Smooth muscle cell of the brain vasculature (primary cell): ENCODE measurements at places on chromosomes 2 and 18.

- no peak for DNase-seq
Measured at GRCh38 chr2:33425161-33425560, 51.3 kb upstream of the RASGRP3 start.

DNA sequence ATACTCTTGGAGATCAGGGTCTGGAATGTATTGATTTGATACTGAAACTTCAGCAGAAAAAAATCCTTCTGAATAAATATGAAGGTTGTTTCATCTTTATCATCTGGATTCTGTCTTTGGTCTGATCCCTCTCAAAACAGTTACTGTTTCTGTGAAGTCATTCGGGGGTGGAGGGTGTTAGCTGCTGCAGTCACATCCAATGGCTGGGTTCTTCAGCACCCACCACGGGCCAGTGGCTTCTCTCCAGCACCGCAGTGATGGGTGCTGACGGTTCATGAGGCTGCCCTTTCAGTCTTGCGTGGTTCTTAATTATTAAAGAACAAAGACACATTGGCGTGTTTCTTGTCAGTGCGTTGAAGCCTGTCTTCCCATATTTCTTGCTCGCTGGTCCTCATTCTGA, 148.0 kb downstream of the LDLRAD4 start:
- no peak for DNase-seq

DNA sequence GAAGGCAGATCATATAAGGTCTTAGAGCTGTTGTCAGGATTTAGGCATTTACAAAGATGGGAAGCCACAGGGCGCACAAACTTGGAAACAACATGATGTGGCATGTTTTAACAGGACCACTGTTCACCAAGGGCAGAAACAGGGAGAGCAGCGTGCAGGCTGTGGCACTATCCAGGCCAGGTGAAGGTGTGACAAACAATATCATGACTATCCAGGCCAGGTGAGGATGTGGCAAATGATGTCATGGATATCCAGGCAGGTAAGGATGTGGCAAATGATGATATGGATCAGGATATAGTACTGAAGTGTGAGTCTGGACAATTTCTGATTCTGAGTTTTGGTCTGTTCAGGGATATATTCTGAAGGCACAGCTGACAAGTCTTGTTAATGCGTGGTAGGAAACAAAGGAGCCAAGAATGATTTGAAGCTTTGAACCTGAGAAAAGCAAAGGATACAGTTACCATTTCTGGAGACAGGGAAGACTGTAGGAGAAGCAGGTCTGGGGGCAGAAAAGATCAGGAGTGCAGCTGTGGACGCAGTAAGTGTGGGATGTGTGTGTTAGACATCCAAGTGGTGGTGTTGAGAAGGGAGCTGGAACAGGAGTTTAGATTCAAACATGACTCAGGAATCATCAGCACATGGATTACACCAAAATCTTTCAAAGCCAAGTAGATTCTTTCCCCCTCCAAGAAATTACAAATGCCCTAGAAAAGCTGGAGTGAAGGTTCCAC, 205.9 kb downstream of the TMEM163 start:
- DNase-seq = no peak

- DNase-seq = no peak
Measured at GRCh38 chr2:224881846-224882245, 160.4 kb downstream of the DOCK10 start.

- no peak for DNase-seq
Measured at GRCh38 chr2:239376942-239377531, 23.8 kb downstream of the HDAC4 start.

GRCh38 chr2:38540580-38541286, 62.0 kb downstream of the HNRNPLL start:
- no peak for DNase-seq

- DNase-seq = no peak
Measured at GRCh38 chr18:70279470-70279869, 9.4 kb upstream of the SOCS6 start.

DNA sequence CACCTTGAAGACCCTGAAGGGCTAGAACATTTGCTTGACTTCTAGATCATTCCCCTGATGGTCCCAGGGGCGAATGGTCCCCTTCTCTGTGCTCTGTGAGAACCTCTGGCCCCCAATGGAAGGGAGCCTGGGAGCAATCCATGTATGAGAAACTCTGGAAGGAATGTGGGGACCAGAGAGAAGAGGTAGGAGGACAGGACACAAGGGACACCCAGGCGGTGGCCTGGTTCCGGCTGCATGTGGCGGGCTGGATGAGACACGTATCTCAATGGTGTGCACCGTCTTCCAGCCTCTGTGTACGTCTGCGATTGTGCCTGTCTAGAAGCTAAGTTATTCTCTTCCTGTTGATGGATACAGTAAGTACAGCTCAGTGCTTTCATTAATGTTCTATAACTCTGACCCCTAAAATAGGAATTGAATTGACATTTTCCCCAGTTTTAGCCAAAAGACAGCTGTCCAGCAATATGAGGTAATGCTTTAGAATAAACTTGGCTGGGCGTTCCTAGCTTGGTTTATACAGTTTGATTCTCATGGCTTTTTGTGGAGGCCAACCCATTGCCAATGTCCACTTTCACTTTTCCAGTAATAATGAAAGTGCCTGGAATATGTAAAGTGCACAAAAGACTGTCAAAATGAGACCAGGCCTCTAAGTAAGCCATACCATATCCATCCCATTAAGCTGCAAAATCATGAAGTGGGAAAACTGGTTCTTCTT, 30.1 kb upstream of the COPS8 start:
- DNase-seq = no peak

DNA sequence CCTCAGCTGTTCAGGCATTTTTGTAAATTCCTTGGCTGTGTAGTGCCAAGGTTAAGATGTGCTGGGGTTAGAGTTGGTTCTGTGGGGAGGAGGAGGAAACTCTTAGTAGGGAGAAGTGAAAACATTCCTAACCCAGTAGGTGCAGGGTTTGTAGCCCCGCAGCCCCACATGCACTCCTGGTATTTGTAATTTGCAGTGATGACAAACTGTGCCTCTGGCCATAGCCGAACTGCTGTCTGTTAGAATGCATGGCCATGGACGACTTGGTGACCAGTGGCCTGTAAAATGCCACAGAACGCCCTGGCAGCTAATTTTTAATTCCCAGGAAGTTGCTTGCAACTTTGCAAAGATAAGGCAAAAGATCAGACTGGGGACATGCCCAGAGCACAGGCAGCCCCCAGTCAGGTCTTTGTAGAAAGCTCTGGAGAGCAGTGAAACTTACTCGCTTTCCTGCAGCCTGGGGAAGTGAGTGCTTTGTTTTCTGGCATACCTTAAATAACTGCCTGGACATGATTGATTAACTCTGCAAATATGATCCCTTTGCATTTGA, 38.4 kb downstream of the LYPD6B start:
- no peak for DNase-seq

DNA sequence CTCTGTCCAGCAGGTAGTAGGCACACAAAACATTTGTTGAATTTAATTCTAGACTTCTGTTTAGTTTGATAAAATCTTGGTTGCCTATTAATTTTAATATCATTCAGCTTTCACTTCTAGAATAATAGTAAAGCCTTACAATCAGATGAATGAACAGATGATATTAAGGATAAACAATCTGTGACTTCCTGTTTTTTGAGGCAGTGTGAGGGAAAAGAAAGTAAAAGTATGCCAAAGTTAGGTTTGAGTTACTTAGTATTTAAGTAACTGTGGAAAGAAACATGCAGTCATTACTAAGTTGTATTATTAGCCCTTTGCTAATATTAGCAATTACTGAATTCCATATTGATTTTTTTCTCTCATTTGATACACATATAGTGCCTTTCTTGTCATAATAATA, 31.5 kb downstream of the EPB41L5 start:
- DNase-seq = no peak

GRCh38 chr2:203797276-203797675, 70.3 kb upstream of the CTLA4 start:
- no peak for DNase-seq

DNA sequence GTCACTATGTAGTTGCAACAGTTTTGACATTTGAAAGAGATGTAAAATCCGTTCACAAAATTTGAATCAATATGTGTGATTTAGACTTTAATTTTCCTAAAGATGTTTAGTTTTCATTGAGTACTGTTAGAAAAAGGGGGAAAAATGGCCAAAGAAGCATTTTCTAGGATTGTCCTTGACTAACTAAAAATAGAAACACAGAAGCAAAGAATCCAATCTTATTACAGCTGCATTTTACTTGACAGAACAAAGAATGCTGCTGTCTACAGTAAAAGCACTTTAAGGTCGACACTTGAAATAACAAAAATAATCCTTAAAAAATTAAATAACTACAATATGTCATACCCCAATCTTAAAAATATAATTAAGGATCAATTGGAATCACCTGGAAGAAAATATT, 48.9 kb downstream of the FRZB start:
- DNase-seq = no peak

GRCh38 chr2:190180313-190181122, 118.0 kb upstream of the MSTN start:
- no peak for DNase-seq

GRCh38 chr2:153388246-153388645, 90.3 kb downstream of the RPRM start:
- DNase-seq = no peak

GRCh38 chr2:117679952-117680351, 134.5 kb upstream of the DDX18 start:
- DNase-seq = no peak

- DNase-seq = no peak
Measured at GRCh38 chr18:7572822-7573221, 5.7 kb downstream of the PTPRM start.

GRCh38 chr2:178514664-178515063, 34.4 kb downstream of the PLEKHA3 start:
- DNase-seq = no peak

DNA sequence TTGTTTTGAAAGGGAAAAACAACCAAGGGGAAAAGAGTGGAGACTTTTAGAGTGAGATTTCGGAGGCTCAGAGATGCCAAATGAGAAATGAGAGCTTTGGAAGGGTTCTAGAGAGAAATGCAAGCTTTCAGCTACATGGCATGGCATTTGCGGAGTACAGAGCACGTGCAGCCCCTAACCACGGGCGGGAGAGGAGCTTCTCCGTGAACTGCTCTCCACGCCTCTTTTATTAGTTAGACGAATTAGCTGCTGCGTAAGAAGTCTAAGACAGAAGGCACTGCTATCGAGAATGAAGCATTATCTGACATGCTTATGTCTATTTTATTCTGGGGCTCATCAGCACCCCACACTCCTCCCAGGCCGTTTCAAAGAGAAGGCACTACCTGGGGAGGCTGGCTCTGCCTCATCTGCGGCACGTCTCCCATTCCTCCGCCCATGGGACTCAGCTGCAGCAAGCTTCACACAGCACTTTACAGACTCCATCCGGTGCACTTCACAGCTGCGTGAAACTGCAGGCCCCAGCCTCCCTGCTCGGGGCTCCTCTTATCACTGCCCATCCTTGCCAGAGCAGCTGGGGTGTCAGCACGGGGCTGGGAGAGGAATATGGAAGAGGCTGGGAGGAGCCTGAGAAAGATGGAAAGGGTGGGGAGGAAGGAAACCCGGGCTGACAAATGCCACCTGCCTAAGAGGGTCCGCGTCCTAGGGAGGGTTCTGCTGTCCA, 207.3 kb upstream of the APCDD1 start:
- no peak for DNase-seq

DNA sequence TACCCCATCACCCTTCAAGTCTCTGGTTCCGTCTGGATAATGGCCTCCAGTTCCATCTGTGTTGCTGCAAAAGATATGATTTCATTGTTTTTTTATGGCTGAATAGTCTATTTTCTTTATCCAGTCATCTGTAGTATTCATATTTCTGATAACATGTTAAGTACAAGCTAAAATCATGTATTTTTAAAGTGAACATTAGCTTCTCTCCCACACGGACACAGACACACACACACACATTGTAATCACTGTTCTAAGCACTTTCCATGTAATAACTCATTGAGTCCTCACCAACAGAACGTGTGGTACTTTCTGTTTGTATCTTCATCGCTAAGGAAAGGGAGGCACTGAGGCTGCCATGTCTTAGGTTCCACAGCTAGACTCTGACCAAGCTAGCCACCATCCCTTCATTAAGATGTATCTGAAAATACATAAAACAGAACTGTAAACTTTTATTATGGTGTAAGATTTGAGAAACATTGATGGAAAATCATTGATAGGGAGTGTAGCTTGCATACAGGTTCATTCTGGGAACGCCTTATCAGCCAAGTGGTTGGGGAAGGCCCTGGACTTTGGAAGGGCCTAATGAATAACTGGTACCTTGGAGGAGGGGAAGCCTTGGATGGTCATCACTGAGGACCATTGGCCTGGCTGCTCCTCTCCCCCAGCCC, 8.1 kb downstream of the NCK2 start:
- no peak for DNase-seq

GRCh38 chr18:37139876-37140275, 310.9 kb downstream of the KIAA1328 start:
- DNase-seq = no peak

DNA sequence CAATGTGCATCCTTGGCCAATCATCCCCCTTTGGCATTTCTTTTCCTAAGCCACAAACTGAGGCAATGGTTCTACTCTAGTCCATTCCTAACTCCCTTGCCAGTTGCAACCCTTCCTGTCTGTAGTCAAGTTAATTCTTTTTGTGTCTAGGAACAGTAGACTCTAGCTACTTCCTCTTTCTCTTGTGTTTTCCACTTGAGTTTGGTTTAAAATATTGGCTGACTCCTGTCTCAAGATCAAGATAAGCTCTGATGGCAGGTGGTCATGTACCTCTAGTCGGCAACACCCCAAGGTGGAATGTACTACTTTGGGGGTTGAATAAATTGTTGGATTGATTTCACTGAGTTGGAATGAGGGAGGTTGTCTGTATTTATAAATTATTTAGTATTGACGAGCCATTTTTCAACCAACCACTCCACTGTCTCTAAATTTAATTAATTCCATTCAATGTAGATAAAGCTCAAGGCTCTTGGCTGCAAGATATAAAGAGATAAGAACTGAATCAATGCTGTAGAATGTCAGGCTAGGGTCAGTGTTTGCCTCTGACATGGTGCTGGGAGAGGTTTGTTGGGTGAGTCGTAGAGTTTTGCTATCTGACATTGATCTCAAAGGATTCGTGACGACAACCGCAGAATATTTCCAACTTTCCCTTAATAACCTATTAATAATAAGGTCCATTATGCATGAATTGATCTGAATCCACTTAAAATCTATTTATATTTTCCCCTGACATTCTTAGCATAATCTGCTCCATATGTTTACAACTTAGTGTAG, 188.7 kb upstream of the APCDD1 start:
- DNase-seq = no peak

GRCh38 chr18:28158083-28158581, 18.8 kb downstream of the CDH2 start:
- DNase-seq = no peak

GRCh38 chr2:171390941-171391516, 42.8 kb downstream of the METTL8 start:
- DNase-seq = no peak
